Subcutaneous preadipocyte (primary cell): ENCODE measurements at places on chromosomes 6 and 20. TPM values are rescaled to one million over a fixed set of nuclear protein-coding genes. Genes with fewer than 3 reads are reported as not detected.

Gene ZBTB12
- total RNA-seq = 1.5 and 1.8 TPM in 2 replicates

Gene GLP1R
- not detected in 2 replicates for total RNA-seq

Gene POM121L2
- total RNA-seq = not detected in 2 replicates

Gene COL9A3
- 0.73 and 0.98 TPM in 2 replicates for total RNA-seq

Gene TMEM74B
- not detected in 2 replicates for total RNA-seq

Gene CTAGE9
- not detected in 2 replicates for total RNA-seq

Gene TBX18
- total RNA-seq = 30.9 and 57.7 TPM in 2 replicates

Gene LY6G6C
- total RNA-seq = not detected in 2 replicates

Gene RIMS1
- total RNA-seq = not detected in 2 replicates

Gene KHDC1
- 2.5 and 2.6 TPM in 2 replicates for total RNA-seq

Gene KIAA1755
- 0.37 and 0.39 TPM in 2 replicates for total RNA-seq

Gene BTN1A1
- total RNA-seq = under 0.01 and 0.20 TPM in 2 replicates

Gene CCN2
- total RNA-seq = 1.5 and 10.8 TPM in 2 replicates

Gene HTR1E
- total RNA-seq = not detected in 2 replicates

Gene UTRN
- 81.9 and 88.9 TPM in 2 replicates for total RNA-seq

Gene ADGB
- total RNA-seq = not detected in 2 replicates

Gene ZNF334
- total RNA-seq = under 0.01 and 0.37 TPM in 2 replicates

Gene VSX1
- total RNA-seq = not detected in 2 replicates
